ENCODE measurements at places on chromosomes 13 and 19.
A peak's percentile ranks its signal among the peaks of the same experiment; 100 is the strongest.

DNA sequence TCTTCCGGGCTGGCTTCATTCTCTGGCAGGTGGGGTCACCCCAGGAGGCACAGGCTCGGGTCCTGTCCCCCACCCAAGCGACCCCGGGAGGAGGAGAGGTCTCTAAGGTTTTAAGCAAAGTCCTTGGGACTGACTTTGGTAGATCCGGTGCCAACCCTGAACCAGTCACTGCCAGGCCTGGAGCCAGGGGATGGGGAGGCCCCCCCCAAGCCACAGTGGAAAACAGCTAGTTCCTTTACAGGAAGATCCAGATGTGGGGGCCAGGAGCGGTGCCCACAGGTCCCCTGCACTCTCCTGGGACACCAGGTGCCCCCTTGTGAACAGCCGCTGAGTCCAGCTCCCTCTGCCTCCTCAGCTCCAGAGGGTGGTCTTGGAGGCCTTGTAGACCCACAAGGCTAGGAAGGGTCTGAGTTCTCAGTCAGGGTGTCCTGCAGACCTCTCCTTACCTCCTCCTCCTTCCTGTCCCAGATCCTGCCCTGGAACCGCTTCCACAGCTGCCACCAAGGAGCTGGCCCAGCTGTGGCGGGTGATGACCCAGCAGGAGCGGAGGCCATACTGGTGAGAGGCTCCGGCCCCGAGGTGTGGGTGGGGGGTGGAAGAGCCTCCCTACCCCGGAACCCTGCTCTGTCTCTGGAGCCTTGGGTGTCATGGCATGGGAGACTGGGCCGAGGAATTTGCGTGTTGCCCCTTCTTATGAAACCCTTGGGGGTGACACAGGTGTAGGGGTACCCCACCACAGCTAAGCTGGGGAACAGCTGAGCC lies 6.0 kb downstream of the SIX5 start:
- no peak for DNase-seq

DNA sequence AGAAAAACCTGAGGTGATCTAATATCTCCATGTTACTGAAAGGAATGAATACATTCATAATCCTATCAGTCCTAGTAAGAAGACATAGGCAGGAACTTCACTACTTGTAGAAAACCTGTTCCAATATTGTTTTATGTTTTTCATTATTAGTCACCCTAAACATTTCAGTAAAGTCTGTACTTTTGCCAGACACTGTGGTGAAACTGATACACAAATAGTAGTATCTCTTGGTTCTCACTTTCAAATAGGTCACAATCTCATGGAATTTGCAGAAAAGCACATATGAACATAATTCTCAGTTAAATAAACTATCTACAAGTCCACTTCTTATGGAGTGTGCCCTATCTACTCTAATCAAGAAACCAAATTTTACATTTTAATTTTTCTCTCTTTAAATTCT lies 88.3 kb upstream of the PCDH9 start:
- DNase-seq: no peak

DNA sequence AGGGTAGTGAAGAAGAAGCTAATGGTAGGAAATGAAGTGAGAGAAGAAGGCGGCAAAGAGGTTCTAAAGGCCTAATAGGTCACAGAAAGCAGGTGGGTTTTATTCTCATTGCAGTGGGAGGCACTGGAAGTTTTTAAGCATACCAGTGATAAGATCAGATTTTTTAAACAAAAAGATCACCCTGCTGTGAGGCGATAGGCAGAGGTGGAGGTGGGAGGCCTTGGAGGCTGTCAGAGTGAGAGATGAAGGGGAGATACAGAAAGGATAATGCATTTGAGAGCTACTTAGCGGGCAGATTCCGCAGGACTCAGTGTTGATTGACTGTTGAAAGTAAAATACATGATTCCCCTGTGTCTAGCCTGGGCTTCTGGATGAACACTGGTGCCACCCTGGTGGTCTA lies 116.7 kb upstream of the FRY start:
- DNase-seq: no peak

DNA sequence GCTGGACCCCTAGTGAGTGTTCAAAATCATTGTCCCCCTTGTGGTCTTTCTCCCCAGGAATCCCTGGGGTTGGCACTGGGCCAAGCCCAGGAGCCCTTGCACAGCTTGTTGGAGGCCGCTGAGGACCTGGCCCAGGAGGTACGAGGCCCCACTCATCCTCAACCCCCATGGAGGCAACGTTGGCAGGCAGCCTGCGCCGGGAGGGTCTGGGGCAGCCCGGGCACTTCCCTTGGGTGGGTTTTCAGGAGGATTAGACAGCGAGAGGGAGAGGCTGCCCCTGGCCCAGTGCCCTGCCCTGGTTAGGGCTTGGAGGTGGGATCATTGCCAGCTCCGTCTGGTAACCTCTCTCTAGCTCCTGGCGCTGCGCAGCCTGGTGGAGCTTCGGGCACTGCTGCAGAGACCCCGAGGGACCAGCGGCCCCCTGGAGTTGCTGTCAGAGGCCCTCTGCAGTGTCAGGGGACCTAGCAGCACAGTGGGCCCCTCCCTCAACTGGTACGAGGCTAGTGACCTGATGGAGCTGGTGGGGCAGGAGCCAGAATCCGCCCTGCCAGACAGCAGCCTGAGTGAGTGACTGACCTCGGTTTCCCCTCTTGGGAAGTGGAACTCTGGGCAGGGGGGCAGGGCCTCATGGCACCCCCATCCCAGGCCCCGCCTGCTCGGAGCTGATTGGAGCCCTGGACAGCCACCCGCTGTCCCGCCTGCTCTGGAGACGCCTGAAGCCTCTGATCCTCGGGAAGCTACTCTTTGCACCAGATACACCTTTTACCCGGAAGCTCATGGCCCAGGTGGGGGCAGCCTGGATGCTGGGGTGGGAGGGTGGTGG lies 3.0 kb downstream of the ABCA7 start:
- DNase-seq: no peak

DNA sequence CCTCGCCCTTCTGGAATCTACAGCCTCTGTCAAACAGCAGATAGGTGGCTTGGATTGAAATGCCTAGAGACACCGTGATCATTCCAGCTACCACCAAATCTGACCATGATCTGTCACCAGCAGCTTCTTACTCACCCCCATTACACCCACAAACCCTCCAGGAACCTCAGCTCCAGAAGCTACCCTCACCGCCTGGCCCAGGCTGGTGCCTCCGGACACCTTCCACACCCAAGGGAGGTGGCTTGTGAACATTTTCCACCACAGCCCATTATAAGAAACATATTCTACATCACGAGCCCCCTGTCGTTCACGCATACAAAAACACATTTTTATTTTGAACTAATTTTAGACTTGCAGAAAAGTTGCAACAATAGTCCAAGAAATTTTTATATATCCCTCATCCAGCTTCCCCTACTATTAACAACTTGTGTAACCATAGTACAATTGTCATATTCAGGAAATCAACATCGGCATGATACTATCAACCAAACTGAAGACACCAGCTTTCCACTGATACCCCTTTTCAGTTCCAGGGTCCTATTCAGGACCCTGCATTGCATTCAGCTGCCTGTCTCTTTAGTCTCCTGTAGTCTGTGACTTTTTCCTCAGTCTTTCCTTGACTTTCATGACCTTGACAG lies 15.4 kb upstream of the UBE2L5 start:
- no peak for DNase-seq

DNA sequence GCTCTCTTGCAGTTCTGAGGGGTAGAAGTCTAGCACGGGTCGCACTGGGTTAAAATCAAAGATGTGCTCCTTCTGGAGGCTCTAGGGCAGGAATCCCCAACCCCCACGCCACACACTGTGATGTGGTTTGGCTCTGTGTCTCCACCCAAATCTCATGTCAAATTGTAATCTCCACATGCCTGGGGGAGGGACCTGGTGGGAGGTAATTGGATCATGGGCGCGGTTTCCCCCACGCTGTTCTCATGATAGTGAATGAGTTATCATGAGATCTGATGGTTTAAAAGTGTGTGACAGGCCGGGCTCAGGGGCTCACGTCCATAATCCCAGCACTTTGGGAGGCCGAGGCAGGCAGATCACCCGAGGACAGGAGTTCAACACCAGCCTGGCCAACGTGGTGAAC lies 26.6 kb upstream of the CALM3 start:
- DNase-seq: peak; percentile 67

DNA sequence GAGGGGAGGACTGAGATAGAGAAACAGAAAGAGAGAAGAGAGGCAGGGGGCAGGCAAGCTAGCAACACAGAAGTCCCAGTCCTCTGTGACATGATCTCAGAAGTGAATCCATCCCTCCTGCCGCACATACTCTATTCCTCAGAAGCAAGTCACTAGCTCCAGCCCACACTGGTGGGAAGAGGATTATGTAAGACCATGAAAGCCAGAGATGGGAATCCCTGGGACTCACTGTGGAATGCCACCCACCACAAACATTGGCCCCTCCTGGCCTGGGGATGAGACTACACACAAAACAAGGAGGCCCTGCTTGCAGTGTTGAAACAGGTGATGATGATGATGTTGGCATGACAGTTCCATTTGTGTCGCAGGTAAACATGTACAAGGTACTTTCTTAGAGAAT lies 419.9 kb downstream of the IRS2 start:
- no peak for DNase-seq

DNA sequence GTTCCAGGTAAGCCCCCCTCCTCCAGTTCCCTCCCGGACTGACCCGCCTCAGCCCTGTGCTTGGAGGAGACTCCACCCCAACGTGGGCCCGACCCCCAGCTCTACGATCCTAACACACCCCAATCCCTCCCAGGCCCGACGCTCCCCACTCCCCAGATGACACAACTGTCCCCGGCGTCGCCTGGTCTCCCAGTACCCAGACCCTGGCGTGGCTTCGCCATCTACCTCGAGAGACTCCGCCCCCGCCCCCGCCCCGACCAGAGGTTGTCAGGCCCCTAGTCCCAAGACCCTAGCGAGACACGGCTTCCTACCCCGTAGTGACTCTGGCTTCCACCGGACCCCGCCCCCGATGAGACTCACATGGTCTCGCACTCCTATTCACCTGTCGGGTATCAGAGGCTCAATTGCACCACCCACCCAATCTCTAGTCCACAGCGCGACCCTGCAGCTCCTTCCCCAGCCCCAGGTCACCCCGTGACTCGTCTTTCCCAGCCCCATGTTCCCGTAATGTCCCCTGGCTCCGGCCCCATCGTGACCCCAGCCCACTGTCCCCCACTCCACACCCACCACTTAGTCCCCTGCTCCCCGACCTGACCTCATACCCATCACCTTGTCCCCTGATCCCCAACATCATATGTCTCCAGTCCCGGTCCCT lies 2.9 kb downstream of the CD37 start:
- DNase-seq: no peak

GRCh38 chr13:29964181-29964845 lies 113.9 kb upstream of the UBL3 start:
- DNase-seq: no peak

- DNase-seq: no peak
Observed at GRCh38 chr13:41785402-41786172, 175.3 kb downstream of the VWA8 start.

DNA sequence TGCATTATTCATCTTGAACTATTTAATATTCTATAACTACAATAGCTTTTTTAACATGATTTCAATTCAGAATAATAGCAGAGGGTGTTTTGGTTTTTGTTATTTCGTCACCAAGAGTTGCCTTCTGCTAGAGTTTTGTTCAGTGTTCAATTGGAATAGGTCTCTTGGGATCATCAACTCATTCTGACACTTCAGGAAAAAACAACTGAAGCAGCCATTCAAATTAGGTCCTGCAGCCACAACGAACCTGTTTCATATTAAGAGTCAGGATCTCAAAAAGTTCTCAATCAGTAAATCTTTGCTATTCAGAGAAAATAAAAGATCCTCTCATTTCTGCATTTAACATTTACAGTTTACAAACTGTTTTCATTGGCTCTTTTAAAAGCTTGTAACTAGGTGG lies 2.4 kb upstream of the CHAMP1 start:
- DNase-seq: no peak

GRCh38 chr19:8457209-8457608 lies 12.4 kb downstream of the HNRNPM start:
- no peak for DNase-seq

DNA sequence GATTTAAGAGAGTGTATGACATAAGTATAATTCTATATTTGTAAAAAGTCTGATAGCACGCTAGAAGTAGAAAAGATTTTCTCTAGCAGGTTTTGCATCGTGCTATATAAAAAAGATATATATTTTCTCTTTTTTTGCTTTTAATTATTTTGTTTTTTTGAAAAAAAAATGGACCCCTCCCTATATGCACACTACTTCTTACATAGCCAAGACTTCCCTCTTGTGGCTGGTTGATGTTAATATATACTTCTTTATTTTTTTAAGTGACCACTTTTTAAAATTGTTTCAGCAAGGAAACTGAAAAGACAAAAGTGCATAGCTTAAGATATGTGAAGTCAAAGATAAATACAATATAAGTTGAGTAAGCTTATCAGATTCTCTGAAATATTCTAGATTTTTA lies 1202.8 kb downstream of the DIAPH3 start:
- peak; percentile 12 for DNase-seq

DNA sequence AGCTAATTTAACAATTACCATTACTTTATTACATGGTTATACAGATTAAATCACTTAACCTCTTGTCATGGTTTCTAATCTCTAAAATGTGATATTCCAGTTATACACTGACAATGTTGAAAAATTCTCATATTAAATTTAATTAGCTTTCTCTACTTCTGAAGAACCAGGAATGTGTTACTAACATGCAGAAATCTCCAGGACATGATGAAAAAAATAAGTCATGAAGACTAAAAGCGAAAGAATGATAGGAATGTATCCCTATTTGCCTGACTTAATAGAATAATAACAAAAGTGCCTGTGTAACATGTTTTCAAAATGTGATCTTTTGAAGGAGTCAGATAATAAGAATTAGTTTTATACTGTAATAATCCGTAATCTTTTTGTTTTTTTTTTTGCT lies 2823.7 kb upstream of the PCDH20 start:
- no peak for DNase-seq

- no peak for DNase-seq
Observed at GRCh38 chr19:41325947-41326706, 16.2 kb downstream of the CCDC97 start.

- DNase-seq: no peak
Observed at GRCh38 chr19:55528030-55528803, 8.7 kb downstream of the SBK2 start.

DNA sequence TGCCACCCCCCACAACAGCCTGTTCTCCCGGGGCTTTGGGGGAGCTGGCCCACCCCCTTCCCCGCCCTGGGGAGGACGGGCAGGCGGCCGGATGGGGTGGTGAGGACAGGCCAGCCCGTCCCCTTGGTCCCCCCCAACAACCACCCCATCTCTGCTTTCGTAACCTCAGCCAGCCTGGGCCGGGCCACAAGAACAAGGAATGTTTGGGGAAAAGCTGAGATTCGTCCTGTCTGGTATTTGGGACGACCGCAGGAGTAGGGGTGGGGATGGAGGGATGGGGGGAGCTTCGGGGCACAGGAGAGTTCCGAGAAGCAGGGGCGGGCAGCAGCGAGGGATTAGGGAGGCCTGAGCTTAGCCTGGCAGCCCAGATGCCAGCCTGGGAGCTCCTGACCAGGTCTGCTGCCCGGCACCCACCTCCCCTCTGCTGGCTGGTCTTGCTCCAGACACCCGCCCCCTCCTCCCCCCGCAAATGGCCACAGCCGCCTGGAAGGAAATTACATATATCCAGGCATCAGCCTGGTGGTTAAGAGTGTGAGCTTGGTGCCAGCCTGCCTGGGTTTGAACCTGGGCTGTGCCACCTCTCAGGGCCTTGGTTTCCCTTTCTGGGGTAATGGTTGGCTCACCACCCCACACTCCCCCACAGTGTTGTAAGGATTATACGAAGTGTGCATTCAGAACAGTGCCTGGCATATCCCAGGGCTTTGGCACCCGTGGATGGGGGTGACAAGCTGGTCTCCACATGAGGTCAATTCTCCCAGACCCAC lies at the start of gene PODNL1:
Gene PODNL1, minus strand, starts transcription at position 117 of the 764 bp plus-strand sequence. CDS start 236 bp downstream, outside the sequence.
- no peak for DNase-seq

GRCh38 chr19:19422156-19422555 lies 16.7 kb downstream of the GATAD2A start:
- DNase-seq: no peak

GRCh38 chr19:15684828-15685227 lies 11.9 kb downstream of the CYP4F12 start:
- no peak for DNase-seq

Data from KBM-7 (cell line).